Liver (tissue), 10 donors: ENCODE measurements at places on chromosomes 6 and 20.

DNA sequence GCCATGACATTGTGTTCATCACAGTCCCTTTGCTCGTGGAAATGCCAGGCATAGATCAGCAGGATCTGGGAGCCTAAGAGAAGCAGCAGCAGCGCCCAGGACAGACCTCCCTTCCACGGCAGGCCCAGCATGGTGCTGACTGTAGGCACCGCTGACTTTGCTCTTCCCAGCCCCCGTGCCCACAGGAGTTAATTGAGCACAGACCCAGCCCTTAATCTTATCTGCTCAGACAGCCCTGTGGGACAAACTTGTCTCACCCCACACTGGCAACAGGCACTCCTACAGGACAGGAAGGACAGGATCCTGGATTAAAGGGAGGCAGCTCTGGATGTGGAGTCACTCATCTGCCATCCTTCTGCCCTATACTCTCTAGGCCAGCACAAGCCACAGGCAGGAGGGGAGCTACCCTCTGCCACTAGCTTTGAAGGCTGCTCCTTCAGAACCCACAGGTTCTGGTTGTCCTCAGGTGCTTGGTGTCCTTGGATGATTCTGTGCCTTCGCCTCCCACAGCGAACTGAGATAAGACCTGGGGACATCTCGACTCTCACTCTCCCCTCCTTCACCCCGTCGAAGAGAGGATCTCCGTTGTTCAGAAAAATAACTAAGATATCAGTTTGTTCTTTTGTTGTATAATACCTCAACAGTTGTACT lies at the start of gene CST9L:
Gene CST9L, minus strand, starts transcription at position 165 of the 651 bp plus-strand sequence. Its CDS starts 34 bp downstream, at position 131.
- no peak for DNase-seq

DNA sequence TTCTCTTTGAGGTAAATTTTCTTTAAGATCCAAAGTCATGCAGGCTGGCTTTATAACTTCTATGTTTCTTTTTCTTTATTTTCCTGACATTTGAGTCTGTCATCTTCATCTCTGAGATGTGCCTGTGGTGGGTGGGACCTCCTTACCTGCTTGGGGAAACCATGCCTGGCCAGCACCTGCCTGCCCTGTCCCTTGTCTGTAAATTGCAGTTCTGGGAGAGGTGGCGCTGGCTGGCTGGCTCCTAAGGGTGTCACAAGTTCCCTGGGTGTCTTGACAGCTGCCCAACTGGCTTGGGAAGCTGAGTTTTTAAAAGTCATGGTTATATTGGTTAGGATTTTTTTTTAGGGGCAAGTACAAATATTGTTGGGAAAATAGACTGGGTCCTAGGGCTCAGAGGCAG lies 36.3 kb downstream of the SCAND1 start:
- no peak for DNase-seq

- no peak for DNase-seq
These were observed 89.0 kb downstream of the TOX2 start for GRCh38 chr20:44003609-44004008.

GRCh38 chr6:135191508-135192255 lies 10.6 kb downstream of the MYB start:
- DNase-seq, result no peak

DNA sequence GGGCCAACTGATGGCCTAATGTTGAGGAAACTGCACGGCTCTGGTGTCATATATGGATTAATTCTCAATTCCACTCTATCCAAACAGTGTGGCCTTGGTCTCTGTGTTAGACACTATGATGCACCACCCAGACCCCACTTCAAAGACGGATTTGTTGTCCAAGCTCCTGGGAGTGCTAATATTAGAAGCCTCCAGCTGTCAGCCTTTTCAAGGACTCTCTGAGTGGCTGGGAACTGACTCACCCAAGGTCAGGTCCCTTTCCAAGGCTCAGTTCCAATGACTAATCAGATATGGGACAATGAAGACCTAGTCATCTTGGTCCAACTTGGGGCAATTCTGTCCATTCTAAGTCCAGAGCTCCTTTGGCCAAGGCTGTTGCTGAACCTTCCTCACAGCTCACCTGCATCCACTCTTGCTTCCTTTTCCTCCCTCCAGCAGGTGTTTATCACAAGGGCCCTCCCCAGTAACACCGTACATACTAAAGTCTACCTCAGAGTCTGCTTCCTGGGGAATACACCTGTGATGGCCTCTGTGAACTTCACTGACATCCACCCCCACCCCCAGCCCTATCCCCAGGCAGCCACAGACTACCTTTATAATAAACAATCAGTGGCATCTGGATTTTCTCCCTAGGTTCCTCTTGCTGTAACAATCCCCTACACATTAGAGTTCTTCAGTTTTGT lies 7.2 kb upstream of the IL20RA start:
- no peak for DNase-seq

- DNase-seq, result no peak
These were observed 632 bp downstream of the PRKN start for GRCh38 chr6:162726947-162727321.

DNA sequence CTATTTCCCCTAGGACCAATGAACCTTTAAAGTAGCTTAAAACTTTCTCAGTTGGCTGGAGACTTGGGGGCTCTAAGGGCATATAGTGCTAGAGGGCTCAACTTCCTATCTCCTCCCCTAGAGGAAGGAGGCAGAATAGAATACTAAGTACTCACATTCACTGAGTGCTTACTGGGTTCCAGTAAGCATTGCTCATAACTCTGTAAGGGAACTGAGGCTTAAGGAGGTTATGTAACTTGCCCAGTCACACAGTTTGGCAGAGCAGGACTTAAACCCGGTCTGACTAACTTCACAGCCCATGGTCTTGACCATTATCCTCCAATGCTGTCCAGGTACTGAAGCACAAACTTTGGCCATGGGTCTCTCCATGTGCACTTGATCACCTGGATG lies 12.5 kb downstream of the SESN1 start:
- no peak for DNase-seq

- no peak for DNase-seq
These were observed 27.5 kb upstream of the TBX18 start for GRCh38 chr6:84791927-84792326.

- no peak for DNase-seq
These were observed 77.2 kb downstream of the SSR1 start for GRCh38 chr6:7235712-7236305.

- DNase-seq, result no peak
These were observed 63.5 kb downstream of the TRMT6 start for GRCh38 chr20:5886788-5887187.

DNA sequence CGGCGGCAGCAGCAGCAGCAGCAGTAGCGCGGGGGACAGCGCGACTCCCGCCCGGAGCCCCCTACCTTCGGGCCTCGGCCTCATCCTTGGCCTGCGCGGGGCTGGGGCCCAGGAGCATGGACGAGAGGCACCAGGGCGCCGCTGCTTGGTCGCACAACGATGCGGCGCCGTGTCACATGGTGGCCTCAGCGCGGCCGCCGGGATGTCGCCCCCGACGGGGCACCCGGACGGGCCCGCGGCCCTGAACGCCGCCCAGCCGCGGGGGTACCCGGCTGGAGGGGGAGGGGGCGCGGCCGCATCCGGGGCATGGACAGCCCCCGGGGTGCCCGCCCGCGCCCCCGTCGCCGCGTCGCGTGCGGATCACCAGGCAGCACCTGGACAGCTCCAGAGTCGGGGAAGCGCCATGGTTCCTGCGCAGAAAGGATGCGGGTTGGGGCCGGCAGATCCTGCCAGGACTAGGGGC lies 57.1 kb downstream of the CDH22 start:
- DNase-seq, result no peak

DNA sequence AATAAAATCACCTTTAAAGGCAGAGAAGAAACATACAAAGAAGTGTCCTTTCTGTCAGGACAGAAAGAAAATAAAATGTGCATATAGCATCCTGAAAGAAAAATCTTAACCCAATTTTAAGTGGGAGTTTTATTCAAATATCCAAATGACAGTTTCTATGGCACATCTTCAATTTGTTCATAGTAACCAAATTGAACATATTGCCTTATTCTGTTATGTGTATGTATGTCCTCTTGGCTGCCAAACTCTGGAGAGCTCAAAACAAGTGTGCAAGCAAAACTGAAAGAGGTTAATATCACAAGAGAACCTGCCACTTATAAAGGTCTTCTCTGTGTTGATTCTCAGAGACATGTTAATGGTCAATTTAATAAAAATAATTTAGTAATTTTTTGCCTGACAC lies 334.7 kb downstream of the BCKDHB start:
- no peak for DNase-seq

DNA sequence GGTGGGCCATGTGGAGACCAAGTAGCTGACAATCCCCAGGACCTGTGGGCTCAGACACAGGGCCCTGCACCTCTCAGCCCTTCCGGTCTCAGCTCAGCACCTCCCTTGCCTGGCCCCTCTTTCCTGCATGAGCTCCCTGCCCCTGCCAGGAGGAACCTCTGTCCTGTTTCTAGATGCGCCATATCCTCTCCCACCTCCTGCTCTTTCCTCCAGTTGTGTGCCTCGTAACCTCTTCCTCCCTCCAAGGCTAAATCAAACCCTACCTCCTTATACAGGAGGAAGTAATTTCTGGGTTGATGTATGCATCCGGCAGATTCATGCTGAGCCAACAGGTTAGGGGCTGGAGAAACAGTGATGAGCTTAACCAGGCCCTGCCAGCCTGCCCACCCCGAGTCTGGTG lies 30.9 kb downstream of the ITPR3 start:
- DNase-seq, result no peak

GRCh38 chr6:112225691-112226090 lies 28.7 kb downstream of the LAMA4 start:
- no peak for DNase-seq

DNA sequence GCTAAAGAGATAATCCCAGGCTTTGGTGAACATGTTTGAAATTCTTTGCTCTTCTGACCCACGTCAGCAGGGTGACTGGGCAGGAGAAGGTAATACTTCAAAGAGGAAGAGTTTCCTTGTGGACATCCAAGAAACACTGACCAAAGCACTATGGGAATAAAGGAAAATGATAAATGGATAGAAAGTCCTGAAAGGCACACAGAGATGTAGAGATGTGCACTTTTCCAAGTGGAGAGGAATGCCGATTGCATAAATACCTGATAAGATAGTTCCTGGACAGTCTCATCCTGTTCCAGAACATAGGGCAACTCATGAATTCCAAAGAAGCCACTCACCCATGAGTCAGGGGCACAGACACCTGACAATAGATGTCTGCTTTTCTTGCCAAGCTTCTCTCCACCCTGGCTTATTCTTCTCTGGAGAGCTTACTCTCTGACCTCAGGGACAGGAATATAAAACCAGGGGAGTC lies 191.3 kb upstream of the FOXA2 start:
- DNase-seq, result no peak

DNA sequence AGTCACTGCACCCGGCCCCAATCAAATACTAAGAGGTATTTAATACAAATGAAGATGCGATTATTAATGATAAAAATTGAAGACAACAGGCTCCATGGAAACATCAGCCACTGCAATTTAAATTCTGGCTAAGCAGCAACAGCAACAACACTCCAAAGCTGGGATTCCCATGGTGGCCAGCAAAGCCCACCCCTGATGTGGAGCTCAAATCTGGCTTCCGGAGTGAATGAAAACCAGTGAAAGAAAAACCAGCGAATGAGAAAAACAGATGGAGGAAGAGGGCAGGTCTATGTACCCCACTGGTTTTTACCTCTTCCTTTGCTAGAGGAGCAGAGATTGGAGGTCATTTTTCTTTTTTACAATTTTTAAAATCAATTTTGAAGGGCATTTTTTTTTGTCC lies 135.9 kb upstream of the PDE10A start:
- DNase-seq, result no peak

DNA sequence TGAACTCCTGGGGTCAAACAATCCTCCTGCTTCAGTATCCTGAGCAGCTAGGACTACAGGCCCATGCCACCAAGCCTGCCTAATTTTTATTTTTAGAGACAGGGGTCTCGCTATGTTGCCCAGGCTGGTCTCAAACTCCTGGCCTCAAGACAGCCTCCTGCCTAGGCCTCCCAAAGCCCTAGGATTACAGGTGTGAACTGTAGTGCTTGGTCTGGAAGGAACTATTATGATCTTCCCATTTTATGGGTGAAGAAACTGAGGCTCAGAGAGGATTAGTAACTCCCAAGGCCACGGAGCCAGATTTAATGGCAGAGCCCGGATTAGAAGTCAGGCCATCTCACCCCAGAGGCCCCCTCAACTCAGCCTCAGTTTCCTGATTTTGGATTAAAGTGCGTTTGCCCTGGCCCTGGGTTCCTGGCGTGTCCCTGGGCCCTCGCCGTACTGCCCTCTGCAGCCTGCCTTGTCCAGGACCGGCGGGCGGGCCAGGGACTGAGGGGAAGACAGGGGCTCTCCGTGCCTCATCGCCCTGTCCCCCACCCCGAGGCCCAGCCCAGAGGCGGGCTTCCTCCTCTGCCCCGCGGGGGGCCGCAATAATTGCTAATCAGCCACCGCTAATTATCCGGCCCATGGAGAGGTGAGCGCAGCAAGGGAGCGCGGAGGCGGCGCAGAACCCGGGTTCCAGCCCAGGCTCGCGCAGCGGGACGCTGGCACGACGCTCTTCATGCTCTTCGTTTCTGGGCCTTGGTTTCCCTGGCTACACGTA lies 34.9 kb downstream of the CD40 start:
- no peak for DNase-seq

DNA sequence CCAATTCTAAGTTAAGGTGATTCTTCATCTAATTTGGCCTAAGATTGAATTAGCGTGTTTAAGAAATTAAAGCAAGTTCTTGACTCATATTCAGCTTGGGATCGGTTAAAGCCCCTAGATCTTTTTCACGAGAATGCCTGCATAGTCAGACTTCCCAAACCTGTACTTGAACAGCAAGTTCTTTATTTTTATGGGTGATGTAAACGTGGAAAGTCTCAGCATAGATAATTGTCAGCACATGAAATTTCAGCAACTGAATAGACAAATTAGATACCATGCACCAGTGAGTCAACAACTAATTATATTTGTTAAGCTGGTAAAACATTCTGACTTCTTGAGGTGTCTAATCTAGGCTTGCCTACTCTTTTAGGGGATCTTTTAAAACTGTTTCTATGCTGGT lies 183.1 kb upstream of the TNFAIP3 start:
- no peak for DNase-seq

DNA sequence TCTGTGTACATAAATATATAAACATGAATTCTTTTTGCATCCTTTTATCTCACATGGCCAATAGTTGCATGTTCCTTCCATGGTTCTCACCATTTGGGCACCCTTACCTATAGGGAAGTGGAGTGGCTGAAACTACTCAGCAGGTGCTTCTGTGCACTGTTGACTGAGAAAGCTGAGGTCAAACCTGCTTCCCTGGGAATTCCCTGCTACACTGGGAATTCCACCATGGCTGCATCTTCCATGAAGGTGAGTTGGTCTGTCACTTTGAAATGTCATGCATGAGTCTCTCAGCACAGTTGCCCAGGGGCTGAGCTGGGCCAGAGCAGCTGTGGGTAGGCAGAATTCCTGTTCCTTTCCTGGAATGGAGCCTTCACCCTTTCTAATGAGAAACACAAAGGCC lies 193.8 kb upstream of the PRSS16 start:
- DNase-seq, result no peak

GRCh38 chr6:35079311-35080000 lies 61.7 kb downstream of the TCP11 start:
- no peak for DNase-seq

GRCh38 chr6:163659803-163660202 lies 245.3 kb downstream of the QKI start:
- peak; percentile 8 for DNase-seq

DNA sequence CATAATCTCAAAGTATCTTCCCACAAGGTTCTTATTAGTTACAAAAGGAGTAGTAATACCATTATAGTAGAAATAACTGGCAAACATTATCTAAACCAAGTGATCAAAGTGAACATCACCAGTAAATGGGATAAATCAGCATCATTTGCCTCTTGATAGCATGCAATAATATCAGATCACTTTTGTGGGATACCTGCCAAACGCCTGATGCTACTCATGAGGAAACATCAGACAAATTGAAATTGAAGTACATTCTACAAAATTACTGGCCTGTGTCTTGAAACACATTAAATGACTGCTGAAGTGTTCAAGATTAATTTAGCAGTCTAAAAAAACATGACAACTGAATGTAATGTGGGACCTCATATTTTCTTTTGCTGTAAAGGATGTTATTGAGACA lies 208.1 kb downstream of the TINAG start:
- DNase-seq, result no peak
